ENCODE measurements at places on chromosomes 12 and 14.

DNA sequence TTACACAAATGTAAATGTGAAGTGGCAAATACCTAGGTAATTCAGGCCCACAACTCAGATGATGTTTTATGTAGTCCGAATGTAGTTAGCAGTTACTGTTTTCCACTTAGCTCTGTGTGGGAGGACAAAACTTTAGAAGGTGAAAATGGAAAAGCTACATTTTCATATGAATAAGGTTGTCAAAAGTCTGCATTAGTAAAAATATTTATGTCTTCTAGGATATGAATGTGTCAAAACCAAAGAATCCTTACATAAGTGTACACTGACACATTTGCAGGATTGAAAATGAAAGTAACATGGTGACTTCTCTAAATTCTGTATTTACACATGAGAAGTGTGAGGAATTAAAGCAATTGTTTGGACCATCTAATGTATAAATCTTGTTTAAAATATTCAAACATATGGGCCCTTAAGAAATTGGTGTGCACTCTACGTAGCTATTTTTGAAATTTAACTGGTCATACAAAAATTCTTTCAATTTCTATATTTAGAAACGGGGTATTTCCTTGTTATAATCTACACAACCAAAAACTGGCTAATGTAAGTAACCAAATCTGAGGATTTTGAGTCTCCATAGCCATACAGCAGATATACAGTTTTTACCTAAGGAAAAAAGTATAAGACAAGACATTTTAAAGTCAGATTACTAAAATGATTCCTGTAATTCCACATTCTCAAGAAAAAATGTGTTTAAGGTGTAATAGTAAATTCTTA, 5.4 kb downstream of the CDKN1B start:
- peak; percentile 16 for DNase-seq

DNA sequence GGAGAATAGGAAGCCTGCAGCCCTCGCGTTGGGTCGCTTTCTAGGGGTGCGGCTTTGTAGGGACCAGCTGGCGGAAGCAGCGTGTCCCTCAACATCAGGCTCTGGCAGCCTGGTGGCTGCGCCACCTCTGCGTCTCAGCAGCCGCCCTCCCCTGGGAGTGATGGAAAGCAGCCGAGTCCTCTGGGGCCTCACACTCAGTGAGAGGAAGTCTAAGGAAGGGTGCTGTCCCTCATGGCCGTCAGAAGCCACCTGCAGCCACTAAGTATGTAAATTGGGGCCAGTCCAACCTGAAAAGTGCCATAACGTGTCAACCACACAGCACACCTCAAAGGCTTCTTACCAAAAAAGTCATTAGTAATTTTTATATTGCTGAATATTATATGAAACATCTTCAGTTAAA, 80.3 kb downstream of the WDR20 start:
- DNase-seq, result no peak

- DNase-seq, result peak; percentile 94
Observed at GRCh38 chr14:41604721-41605531, 1.8 kb upstream of the LRFN5 start.

- DNase-seq, result no peak
Observed at GRCh38 chr12:2668816-2669215, 126.0 kb upstream of the FKBP4 start.

GRCh38 chr12:33265900-33266299, 173.7 kb downstream of the SYT10 start:
- DNase-seq, result no peak

DNA sequence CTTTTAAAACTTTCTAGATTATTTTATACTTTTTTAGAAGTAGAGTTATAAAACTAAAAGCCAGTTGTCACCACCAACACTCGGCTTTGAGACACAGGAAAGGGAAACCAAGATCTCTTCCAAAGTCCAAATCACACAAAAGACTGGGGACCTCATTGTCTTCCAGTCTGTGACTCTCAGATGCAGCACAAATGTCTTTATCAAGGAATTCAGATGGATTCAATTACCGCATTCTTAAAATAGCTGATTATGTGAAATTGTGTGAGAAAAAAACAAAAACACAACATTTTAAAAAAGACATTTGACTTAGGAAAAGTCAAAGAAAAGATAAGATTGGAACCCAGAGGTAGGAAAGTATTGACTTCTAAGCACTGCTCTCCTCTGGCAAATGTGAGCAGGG, 3.5 kb upstream of the SIX6 start:
- no peak for DNase-seq

DNA sequence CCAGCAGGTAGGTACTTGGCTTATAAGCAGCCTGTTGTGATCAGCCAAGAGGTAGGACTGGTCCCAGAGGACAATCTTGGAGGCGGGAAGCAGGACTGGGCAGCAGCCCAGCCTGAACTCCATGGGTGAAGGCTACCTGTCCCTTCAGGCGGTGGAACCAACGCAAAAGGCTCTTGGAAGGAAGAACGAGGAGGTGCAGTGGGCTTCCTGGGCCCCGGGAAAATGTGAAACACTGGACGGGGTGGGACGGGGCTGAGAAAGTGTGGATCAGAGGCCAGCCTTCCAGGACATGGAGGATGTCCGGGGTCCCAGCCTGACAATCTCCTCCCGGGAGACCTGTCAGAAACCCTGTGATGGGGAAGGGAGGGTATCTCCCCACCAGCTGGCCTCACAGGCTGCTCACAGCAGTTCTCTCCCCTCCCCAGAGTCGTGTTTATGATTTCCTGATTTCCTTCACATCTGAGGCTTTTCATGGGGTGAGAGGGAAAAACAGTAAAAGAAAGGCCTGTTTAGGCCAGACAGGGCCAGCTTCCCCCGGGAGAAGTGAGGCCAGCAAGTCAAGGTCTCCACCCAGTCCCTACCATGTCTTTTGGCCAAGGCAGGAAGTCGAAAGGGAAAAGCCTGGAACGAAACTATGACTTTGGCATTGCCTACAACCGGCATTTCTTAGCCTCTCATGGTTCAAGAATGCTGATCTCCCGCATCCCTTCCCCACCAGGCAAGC, 11.3 kb downstream of the CMKLR1 start:
- no peak for DNase-seq

- DNase-seq, result peak; percentile 89
Observed at GRCh38 chr14:73136387-73137225, at the start of gene PSEN1. TSS of gene PSEN1 (plus strand) at chr14:73136507. CDS start at chr14:73148020, 11,513 bp downstream.

- DNase-seq, result no peak
Observed at GRCh38 chr14:31270196-31270772, 62.7 kb upstream of the HECTD1 start.

DNA sequence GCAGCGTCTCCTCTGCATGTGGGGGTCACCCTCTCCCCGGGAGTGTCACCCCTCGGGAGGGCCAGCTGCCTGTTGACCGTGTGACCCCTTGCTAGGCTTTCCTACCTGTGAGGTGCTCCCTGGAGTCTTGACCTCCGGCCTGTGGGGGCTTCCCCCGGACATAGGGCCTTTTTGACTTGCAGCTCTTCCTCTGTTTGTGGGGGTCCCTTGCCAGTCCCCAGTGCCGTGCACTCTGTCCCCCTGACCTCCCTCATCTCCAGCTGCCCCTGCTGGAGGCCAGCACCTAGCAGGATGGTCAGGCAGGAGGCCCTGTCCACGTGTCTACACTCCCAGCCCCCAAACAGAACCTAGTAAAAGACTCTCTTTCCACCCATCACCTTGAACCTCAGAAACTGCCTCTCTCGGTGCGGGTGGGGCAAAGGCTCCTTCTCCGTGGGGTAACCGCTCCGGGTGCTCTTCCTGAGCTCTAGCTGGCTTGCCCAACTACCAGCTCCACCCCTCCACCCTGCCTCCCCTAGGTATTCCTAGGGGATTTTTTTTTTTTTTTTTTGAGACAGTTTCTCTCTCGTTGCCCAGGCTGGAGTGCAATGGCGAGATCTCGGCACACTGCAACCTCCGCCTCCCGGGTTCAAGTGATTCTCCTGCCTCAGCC, 810 bp downstream of the AACS start:
- DNase-seq, result no peak

DNA sequence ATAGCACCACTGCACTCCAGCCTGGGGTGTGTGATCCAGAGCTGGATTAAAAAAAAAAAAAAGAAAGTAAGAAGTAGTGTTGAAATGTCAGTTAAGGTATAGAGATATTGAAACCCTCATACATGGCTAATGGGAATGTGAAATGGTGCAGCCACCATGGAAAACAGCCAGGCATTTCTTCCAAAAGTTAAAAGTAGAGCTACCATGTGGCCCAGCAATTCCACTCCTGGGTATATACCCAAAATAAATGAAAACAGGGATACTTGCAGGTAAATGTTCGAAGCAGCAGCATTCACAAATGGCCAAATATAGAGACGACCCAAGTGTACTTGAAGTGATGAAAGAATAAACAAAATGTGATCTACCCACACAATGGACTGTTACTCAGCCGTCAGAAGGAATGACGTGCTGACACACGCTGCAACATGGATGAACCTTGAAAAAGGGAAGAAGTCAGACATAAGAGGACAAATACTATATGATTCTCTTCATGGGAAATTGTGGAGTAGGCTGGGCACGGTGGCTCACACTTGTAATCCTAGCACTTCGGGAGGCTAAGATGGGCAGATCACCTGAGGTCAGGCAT, 15.2 kb downstream of the IL31 start:
- no peak for DNase-seq

DNA sequence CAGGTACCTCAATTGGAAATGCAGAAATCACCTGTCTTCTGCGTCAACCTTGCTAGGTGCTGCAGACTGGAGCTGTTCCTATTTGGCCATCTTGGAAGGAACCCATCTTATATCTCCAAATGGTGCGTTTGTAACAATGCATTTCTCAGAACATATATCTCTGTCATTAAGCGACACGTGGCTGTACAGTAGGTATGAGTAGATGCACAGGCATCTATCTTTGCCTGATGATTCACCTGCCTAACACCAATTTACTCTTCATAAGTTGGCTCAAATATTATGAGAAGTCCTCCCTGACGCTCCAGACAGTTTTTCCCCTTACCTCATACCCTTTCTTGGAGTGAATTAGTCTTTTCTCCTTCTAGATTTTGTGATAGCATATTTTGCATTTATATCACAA, 44.2 kb downstream of the GPR137C start:
- DNase-seq, result no peak

GRCh38 chr14:93901813-93902212, 25.3 kb upstream of the FAM181A start:
- DNase-seq, result no peak

GRCh38 chr12:51874000-51874399, 13.9 kb upstream of the ANKRD33 start:
- no peak for DNase-seq

DNA sequence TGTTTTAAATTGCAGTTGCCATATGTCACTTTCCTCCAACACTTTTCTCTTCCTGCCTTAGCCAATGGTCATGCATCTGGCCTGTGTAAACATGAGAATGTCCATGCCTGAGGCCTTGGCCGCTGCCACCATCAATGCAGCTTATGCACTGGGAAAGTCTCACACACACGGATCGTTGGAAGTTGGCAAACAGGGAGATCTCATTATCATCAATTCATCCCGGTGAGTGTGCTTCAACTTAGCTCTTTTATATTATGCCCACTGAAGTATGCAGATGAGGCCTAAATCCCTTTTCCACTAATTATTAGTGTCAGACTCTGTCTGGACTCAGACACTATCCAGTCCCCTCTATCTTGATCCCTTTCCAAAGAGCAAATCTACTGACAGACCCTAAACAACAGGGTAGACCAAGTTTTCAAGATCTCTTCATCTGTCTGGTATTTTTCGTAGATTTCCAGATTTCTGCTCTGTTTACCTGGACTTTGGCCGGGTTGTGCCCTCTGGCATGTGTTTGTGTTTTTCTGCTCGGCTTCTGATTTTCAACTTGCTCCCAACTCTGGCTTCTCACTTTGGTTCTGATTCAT, 23.2 kb downstream of the AMDHD1 start:
- DNase-seq, result no peak

DNA sequence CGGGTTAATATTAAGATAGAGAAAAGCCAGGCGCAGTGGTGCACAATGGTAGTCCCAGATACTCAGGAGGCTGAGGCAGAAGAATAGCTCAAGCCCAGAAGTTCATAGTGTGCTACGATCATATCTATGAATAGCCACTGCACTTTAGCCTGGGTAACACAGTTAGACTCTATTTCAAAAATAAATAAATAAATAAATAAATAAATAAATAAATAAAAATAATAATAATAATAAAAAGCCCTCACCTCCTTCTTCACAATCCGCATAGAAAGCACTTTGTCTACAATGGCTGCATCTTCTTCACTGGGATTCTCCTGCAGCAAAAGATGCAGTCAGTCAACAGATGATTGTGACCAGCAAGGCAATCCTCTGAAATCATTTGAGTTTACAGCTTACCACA, 31.5 kb upstream of the SUPT16H start:
- no peak for DNase-seq

- no peak for DNase-seq
Observed at GRCh38 chr12:2163177-2163941, 110.6 kb downstream of the CACNA1C start.

GRCh38 chr14:77245820-77246219, 25.2 kb downstream of the NGB start:
- DNase-seq, result no peak

DNA sequence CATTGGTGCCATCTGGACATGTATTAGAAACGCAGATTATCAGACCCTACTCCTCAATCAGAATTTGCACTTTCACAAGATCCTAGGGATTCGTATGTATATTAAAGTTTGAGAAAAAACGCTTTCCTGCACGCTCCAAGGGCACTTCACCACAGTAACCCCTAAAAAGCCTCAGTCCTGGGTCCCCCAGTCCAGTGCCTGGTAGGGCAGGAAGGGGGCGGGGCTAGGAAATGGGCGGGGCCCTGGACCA, 369 bp downstream of the DEPDC4 start:
- no peak for DNase-seq

DNA sequence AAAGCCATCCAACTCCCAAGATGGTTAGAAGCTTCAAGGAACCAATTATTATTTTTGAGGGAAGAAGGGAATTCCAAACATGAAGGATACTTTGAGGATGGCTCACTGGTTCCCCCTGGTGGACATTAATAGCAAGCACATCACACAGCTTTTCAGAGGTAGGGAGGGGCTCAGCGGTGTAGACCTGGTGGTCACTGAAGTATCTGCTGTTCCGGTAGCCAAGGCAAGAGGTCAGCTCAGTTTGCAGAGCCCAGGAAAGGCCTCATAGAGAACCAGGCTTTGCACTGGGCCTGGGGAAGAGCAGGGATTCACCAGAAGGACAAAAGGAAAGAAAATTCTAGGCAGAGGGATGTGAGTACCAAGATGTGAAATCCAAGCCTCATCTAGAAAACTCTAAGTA, 118.7 kb downstream of the KSR2 start:
- DNase-seq, result no peak

DNA sequence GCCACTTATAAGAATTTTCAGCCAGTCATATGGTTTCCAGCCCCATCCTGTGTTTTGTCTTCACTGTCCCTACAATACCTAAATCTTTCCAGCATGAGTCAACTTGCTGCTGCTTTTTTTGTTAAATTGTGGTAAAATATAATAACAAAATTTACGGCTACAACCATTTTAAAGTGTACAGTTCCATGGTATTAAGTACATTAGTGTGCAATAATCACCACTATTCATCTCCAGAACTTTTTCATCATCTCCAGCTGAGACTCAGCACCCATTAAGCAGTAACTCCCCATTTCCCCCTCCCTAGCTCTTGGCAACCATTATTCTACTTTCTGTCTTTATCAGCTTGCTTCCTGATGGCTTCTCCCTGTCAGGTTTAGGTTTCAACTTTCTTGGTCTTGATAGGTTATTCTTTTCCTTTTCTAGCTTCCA, 39.1 kb downstream of the FRS2 start:
- no peak for DNase-seq

All from DMS79 (cell line).